ENCODE measurements at places on chromosomes 4 and X.

DNA sequence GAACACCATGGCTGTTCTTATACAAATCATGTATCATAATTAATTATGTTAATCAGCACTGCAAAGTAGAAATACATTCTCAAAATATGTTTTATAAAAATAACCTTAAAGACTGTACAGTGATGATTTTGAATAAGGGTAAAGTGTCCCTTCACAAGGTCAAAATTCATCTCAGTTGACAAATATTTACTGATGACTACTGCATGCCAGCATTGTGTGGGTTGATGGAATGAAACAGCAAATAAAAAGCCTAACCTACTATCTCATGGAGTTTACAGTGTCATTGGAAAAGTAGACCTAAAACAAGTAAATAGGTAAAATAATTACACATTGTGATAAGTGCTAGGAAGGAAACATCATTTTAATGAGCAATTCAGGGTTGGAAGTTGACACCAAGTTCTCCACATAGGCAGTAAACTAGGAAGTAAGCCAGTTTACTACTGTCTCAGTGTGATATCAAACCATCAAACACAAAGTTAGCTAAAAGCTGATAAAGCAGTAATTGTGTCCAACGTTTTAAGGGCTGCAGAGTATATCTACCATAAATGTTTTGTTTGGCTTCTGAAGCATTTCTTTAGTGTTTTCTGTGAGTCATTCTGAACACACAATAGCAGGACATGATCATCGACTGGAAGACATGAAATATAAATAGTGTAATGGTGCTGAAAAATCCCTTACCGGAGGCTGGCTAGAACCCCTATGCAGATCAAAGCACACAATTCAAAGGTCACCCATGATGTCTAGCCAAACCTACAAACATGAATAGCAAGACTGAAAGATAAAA is 221.8 kb downstream of the DACH2 start:
- DNase-seq = no peak

DNA sequence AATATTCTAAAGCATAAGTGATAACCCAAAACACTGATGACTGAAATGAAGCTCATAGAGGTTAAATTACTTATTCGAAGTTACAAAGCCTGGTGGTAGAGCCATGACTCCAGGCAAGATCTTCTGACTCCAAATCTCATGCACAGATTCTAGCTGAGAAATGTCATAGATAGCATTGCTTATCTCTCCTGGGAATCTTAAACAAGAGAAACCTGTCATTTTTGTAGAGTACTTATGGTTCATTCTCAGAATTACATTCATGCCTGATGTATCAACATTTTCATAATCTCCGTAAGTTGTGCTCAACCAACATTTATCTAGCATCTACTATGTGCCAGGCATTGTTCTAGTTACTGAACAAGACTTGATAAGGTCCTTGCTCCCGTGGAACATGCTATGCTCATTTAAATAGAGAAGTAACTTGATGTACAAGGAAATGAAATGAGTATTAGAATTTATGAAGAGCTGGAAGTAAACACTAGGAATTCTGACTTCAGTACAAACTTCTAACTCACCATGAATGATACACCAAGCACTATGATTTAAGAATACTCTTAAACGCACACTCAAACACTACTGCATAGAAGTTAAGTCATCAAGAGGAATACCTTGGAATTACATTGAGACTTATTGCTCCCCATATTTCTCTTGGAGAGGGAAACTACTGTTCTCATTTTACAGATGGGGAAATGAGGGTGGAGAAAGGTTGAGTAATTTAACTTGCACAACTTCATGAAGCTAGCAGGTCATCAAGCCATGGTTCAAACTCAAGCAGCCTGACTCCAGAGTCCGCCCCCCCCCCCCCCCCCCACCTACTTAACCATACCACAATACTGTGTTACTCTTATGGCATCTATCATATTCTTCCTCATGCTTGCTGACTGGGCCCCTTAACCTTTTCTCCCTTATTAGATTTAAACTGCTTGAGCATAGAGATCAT is 45.4 kb downstream of the MBNL3 start:
- no peak for DNase-seq

DNA sequence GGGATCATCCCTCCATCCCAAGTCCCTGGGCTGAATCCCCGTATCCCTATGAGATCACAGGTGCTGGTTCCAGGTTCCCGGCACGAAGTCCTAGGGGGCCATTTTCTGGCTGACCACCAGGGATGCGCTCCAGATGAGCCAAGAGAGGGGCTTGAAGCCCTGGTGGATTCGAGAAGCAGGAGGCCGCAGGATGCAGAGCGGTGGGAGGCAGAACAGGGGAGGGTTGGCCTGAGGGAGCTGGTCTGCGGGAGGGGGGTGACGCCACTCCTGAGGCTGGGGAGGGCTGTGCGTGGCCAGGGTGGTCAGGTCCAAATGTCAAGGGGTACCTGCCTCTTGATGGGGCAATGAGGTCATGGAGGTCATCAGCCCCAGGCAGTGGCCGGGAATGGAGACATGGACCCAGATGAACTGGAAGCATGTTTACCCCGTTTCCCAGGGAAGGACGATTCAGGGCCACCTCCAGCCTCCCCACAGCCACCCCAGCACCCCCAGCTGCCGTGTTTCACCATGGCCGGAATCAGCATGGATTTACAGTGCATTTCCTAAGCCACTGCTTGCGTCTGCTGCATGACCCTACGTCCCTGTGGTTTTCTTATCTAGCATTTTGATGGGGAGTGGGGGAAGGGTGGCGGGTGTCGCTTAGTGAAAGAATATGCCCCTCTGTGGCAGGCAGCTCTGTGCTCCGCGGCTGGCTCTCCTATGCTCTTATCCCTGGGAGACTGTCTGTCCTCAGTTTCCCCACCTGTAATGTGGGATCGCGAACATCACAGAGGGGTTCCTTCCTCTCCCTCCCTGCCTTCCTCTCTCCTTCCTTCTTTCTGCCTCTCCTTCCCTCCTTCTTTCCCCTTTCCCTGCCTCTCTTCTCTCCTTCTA is 17.0 kb upstream of the HTRA3 start:
- no peak for DNase-seq

GRCh38 chr4:162456106-162456505 is 292.3 kb upstream of the FSTL5 start:
- no peak for DNase-seq

GRCh38 chr4:67342291-67342690 is 203.0 kb downstream of the CENPC start:
- DNase-seq = no peak

- DNase-seq = no peak
These were observed 81.6 kb downstream of the SORBS2 start for GRCh38 chr4:185730387-185730786.

DNA sequence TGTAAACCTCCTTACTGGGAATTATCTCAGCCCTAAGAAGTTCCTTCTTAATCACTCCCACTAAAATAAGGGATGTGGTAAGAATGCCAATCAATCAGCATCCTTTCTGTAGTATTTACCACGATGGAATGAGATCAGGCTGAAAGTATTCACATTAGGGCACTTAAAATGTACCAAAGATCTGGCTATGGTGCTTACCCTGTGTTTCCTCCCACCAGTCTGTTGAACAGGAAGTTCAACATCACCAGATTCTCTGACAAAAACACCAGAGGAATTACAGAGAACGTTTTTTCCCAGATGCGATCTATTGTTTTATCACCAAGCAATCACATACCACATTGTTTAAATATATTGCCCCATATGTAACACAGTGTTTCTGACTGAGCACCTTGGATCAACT is 2.1 kb upstream of the CLCN3 start:
- DNase-seq = no peak

GRCh38 chrX:138082251-138082650 is 516.3 kb downstream of the ZIC3 start:
- no peak for DNase-seq

GRCh38 chr4:109131559-109131958 is 170.9 kb downstream of the COL25A1 start:
- no peak for DNase-seq

GRCh38 chrX:55005256-55005655 is 5.1 kb downstream of the APEX2 start:
- no peak for DNase-seq

GRCh38 chr4:2356123-2357069 is 62.0 kb downstream of the ZFYVE28 start:
- DNase-seq = no peak

DNA sequence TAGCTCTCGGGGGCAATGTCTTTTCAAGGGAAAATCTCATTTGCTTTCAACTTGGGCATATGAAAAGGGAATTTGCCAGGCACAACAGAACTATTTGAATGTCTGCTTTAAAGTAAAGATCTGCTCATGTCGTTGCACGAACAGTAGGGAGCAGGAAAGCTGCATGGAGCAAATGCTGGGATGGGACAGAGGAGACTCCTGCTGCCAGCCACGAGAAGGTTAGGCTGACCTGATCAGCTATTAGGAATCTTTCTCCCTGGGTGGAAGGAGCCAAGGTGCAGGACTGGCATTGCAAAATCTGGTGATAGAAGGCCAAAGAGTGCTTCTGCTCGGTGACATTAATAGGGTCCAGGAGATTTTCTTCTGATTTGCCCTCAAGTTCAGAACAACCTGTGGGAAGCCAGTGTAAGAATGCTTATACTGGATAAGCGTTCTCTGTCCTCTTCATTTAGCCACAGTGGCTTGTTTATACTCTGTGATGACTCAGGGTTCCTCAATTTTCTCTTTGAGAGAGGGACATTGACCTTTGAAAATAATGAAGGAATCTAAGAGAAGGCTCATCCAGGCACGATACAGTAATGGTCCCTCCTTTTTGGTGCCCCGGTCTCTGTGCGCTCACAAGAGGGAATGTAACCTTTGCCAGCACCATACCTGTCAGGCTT is 22.9 kb downstream of the FHL1 start:
- DNase-seq = no peak

GRCh38 chr4:12933760-12934221 is 550.3 kb downstream of the RAB28 start:
- no peak for DNase-seq

DNA sequence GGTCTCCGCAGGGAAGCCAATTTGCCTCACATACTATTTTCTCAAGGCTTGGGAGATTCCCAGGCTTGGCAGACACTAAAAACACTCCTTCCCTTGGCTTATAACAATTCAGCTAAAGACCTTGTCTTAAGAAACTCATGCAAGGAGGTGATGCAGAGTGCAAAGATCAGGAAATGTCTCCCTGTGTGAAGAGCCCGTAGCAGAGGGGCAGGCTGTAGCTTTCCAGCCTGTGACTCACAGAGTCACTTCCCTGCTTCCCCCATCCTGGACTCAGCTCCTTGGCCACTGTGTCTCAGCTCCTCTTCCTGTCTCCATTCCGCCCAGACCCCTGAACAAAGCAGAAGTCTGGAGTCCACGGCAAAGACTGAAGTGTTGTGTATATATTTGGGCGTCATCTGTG is 56.1 kb downstream of the KDR start:
- no peak for DNase-seq

- no peak for DNase-seq
These were observed 721 bp upstream of the MAOA start for GRCh38 chrX:43655151-43656004.

DNA sequence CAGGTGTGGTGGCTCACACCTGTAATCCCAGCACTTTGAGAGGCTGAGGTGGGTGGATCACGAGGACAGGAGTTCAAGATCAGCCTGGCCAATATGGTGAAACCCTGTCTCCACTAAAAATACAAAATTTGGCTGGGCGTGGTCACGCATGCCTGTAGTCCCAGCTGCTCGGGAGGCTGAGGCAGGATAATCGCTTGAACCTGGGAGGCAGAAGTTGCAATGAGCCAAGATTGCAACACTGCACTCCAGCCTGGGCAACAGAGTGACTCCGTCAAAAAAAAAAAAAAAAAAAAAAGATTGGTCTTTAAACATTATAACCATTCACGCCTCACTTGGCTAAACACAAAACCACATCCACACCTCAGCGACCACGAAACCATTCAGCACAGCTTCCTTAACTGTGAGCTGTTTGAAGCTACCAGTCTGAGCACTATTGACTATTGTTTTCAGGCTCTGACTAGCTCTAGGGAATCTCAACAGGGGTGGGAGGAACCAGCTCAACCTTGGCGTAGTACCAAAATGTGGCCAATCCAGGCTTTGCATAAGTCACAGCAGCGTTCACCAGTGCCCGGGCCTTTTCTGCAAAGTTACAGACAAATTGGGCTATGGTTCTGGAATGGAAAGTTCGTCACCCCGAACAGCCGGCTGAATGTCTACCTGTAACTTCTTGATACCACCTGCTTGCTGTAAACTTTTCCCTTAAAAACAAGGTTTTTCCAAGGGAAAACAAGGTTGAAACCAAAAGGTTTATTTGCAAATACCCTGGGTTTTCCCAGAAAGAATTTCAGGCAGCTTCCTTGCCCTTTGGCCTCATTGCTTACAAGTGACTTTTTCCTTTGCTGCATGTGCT is 73.6 kb upstream of the DHX15 start:
- DNase-seq = no peak

GRCh38 chrX:154123241-154124219 is 20.5 kb upstream of the OPN1LW start:
- DNase-seq = peak; percentile 61

- no peak for DNase-seq
These were observed 192.6 kb downstream of the PDGFC start for GRCh38 chr4:156779042-156779441.

- DNase-seq = no peak
These were observed 154.3 kb upstream of the EDNRA start for GRCh38 chr4:147326591-147326990.

DNA sequence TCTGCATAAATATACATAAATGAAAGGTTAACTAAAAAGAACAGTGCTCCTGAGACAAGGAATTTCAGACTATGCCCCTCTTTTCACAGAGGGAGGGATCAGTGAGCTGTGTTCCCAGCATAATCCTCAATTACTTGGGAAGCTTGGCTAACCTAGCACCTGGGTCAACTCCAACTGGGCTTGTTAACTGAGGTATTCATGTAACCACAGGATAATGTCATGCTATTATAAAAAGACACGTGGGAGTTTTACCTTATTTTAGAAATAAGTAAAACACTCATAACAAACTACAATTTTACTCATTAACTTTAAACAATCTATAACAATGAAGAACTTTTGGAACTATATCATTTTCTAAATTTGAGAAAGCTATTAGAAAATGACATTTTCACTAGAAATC is 48.6 kb downstream of the RPGR start:
- no peak for DNase-seq

GRCh38 chr4:73663576-73663975 is 43.3 kb upstream of the RASSF6 start:
- DNase-seq = no peak

- no peak for DNase-seq
These were observed 90.8 kb upstream of the PPP2R3B start for GRCh38 chrX:477441-478012.

GRCh38 chrX:129739578-129739977 is 799 bp downstream of the XPNPEP2 start:
- no peak for DNase-seq

DNA sequence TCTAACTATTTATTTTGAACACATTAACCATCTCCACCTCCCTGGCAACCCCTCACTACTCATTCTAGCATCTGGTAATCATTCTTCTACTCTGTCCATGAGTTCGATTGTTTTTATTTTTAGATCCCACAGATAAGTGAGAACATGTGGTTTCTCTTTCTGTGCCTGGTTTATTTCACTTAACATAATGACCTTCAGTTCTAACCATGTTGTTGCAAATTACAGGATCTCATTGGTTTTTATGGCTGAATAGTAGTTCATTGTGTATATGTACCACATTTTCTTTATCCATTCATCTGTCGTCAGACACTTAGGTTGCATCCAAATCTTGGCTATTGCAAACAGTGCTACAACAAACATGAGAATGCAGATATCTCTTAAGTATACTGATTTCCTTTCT is 33.4 kb upstream of the FAM47B start:
- no peak for DNase-seq
